Body of pancreas (tissue), 4 donors: ENCODE measurements at places on chromosomes 16 and 17. TPM values are rescaled to one million over a fixed set of nuclear protein-coding genes. Genes with fewer than 3 reads are reported as not detected.

The TAC4 gene
- not detected for total RNA-seq

The HEATR9 gene
- not detected for total RNA-seq

The CMTM4 gene
- 36.6 TPM for total RNA-seq

DNA sequence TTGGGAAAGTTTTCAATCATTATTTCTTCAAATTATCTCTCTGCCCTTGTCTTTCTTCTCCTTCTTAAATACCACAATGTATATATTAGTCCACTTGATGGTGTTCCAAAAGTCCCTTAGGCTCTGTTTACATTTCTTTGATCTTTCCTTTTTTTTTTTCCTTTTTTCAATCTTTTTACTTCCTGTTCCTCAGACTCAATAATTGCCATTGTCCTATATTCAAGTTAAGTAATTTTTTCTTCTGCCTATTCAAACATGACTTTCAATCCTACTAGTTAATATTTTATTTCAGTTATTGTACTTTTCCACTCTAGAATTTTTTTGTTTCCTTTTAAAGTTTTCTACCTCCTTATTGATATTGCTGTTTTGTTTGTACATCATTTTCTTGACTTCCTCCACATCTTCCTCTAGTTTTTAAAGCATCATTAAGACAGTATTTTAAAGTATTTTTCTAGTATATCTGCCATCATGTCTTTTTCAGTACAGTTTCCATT is 15.8 kb upstream of the UQCRC2 start:
- H3K4me1 ChIP-seq = peaks cover 8% of the 10 kb centered on the region
- peak overlapping the region; percentile 16 for H3K27ac ChIP-seq
- no peaks in the 10 kb centered on the region for H3K36me3 ChIP-seq
- DNase-seq = no peak
- no peak overlapping the region for H3K4me3 ChIP-seq

GRCh38 chr16:31477220-31478216 is 5.4 kb upstream of the SLC5A2 start:
- H3K4me1 ChIP-seq = peaks cover 26% of the 10 kb centered on the region
- peak overlapping the region; percentile 94 for H3K27ac ChIP-seq
- peak; percentile 87 for DNase-seq
- no peaks in the 10 kb centered on the region for H3K27me3 ChIP-seq
- H3K36me3 ChIP-seq = no peaks in the 10 kb centered on the region
- peak overlapping the region; percentile 29 for H3K4me3 ChIP-seq

GRCh38 chr16:57091975-57092785 is at the start of gene CPNE2:
CPNE2 (plus strand) TSS chr16:57092583; CDS start chr16:57110743, 18,160 bp downstream.
- H3K27me3 ChIP-seq = no peaks in the 10 kb centered on the region
- H3K36me3 ChIP-seq = no peaks in the 10 kb centered on the region
- peaks cover 22% of the 10 kb centered on the region for H3K4me1 ChIP-seq

- H3K4me1 ChIP-seq = no peaks in the 10 kb centered on the region
- H3K27me3 ChIP-seq = no peaks in the 10 kb centered on the region
- H3K27ac ChIP-seq = no peak overlapping the region
- no peak for DNase-seq
- no peak overlapping the region for H3K4me3 ChIP-seq
Observed at GRCh38 chr17:79548116-79548515, 62.7 kb downstream of the RBFOX3 start.

GRCh38 chr16:179211-180092 is 807 bp upstream of the HBQ1 start:
- no peak overlapping the region for H3K4me3 ChIP-seq
- DNase-seq = no peak

DNA sequence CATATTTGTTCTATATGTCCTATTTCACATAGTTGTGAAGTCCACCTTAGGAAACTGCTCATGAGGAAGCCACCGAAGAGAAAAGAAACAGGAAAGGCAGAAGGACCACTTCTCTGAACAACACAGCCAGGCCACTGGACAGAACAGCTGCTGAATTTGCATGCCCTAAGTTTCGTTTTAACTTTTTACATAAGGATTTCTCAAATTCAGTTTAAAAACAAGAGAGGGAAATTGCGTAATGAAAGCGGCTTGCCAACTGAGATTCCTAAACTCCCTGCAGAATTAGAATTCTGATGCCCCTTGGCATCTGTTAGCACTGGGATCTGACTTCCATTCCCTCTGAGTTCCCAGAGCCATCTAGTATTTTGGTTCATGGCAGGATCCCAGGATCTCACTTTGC is 5.0 kb upstream of the CCL8 start:
- no peaks in the 10 kb centered on the region for H3K36me3 ChIP-seq
- no peak overlapping the region for H3K4me3 ChIP-seq
- DNase-seq = no peak
- H3K27me3 ChIP-seq = no peaks in the 10 kb centered on the region
- H3K27ac ChIP-seq = no peak overlapping the region
